ENCODE measurements at places on chromosomes 7 and 10. TPM values are rescaled to one million over a fixed set of nuclear protein-coding genes. Genes with fewer than 3 reads are reported as not detected.

Gene TMEM229A
- total RNA-seq = not detected

GRCh38 chr10:3926675-3927525, 141.9 kb upstream of the KLF6 start:
- DNase-seq = no peak

DNA sequence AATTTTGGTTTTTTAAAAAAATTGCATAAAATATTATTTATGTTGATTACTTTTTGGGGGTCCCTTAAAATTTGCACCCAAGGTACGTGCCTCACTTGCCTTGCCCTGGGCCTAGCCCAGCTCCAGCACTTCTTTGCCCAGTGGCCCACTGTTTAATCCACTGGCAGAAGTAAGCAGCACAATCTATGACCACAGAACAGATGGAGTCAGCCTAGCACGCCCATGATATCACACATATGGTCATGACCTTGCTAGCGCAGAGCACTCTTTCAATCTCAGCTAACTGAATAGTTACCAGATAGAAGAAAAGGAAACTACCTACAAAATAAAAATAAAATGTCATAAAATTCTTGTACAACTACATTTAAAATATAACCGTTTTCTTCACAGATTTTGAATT, 5.6 kb downstream of the OGA start:
- DNase-seq = no peak

Gene CDC123
- total RNA-seq = 132 TPM

Gene PTF1A
- total RNA-seq = not detected

- DNase-seq = no peak
These were observed 59.9 kb downstream of the ALOX5 start for GRCh38 chr10:45433716-45434469.

- no peak for DNase-seq
These were observed 70.6 kb downstream of the MCMBP start for GRCh38 chr10:119801998-119802538.

Gene CRHR2
- total RNA-seq = not detected

GRCh38 chr10:5071411-5072198, 22.6 kb upstream of the AKR1C3 start:
- DNase-seq = no peak

Measured in HCT116 (cell line).